Mucosa of descending colon (tissue), 3 donors: ENCODE measurements at places on chromosomes 7 and 10.
A peak's percentile ranks its signal among the peaks of the same experiment; 100 is the strongest.

DNA sequence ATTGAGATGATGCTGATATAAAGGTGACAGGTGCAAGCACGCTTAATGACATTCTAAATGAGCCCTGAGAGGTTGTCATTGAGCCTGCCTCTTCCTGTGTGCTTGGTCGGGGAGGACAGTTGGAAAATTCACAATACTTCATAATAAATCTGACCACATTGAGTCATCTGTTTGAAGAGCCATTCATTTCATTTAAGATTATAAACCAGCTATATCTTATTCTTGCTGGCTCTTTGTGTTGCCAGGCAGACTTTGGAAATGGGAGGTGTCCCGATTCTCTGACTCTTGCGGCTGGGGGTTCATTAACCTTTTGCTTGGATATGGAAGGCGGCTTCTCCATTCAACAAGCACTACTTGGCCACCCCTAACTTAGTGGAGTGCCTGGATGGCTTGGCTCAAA is 198.2 kb downstream of the FANK1 start:
- DNase-seq = no peak

GRCh38 chr7:155884225-155885166 is 72.2 kb upstream of the SHH start:
- DNase-seq = no peak

- DNase-seq = no peak
These were observed 13.4 kb downstream of the SLC13A4 start for GRCh38 chr7:135714534-135715009.

GRCh38 chr7:85039196-85039923 is 147.5 kb downstream of the SEMA3D start:
- no peak for DNase-seq

DNA sequence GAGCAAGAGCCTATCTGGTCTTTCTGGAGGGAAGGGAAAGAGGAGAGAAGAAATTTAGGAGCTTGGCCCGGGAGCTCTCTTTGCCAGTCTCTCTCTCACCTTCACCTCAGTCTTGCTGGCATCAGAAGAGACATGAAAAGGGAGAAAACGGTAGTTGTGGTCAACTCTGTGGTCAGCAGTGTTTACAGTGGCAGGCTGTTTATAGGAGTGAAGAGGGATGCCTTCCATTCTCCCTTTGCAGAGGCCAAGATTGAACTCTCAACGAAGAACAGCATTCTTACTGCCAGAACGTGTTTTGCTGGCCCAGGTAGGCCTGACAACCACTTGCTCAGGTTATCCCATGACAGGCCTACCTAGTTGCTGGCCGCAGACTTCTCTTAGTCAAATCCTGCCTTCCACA is 133.3 kb downstream of the CCDC3 start:
- no peak for DNase-seq

GRCh38 chr10:78736926-78737630 is 331.7 kb upstream of the ZMIZ1 start:
- no peak for DNase-seq

DNA sequence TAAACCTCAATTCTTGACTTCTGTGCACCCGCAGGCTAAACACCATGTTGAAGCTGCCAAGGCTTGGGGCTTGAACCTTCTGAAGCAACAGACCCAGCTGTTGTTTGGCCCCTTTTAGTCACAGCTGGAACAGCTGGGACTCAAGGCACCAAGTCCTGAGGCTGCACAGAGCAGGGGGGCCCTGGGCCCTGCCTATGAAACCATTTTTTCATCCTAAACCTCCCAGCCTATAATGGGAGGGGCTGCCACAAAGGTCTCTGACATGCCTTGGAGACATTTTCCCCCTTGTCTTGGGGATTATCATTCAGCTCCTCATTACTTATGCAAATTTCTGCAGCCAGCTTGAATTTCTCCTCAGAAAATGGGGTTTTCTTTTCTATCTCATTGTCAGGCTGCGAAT is 31.8 kb downstream of the LMBR1 start:
- no peak for DNase-seq

DNA sequence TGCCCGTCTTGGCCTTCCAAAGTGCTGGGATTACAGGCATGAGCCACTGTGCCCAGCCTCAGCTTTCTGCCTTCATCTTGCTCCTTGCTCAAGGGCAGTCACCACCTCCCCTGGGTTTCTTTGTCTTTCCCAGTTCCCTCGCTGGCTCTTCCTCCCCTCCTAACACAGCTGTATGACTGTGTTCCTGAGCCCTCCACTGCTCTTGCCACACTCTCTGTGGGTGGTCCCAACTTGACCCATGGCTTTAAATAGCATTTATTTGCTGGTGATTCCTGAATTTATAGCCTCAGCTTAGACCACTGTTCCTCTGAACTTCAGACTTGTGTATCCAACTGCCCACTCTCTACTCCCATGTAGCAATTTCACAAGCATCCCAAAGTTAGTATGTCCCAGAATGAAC is 181.3 kb downstream of the BAMBI start:
- DNase-seq = no peak

GRCh38 chr10:131972474-131973071 is 9.2 kb downstream of the BNIP3 start:
- DNase-seq = peak; percentile 68

GRCh38 chr7:26584987-26585665 is 279.3 kb downstream of the SKAP2 start:
- DNase-seq = no peak

GRCh38 chr10:92627845-92628480 is 35.0 kb downstream of the KIF11 start:
- DNase-seq = no peak

DNA sequence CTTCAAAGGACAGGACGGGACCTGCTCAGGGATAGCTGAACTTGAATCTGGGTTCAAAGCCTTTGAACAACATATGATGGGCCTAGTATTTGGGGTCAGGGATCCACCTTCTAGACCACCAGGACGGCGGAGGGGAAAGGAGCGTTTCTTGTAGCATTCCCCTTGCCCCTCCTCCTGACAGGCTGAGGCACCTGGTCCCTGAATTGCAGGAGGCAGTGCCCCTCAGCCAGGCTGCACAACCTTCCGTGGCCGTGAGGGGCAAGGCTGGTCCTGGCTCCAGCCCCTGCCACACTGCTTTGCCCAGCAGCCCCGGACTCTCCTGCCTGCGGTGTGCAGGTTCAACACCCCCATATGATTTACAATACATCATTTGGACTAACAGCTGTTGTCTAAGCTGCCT is 58.1 kb downstream of the INSIG1 start:
- DNase-seq = no peak

- DNase-seq = no peak
These were observed 1299.3 kb downstream of the XPNPEP1 start for GRCh38 chr10:108624052-108624451.
